Fibroblast of skin of right biceps (primary cell): ENCODE measurements at places on chromosomes 4 and X.

DNA sequence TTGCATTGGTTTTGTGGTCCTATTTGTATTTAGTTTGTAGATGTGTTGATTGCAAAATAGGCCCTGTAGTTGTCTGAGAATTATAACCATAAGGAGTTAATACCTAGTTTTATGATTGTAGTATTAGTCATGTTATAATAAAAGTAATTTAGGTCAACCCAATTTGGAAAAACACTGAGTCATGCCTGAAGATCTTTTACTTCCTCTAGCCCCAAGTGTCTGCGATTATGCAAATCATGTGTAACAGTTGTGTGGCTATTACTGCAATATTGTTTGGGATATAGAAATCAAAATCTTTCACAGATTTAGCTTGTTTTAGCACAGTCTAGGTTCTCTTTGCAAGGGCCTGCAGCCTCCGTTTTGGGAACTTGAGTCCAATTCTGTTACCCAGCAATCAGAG, 12.6 kb downstream of the SRD5A3 start:
- DNase-seq: peak; percentile 86

DNA sequence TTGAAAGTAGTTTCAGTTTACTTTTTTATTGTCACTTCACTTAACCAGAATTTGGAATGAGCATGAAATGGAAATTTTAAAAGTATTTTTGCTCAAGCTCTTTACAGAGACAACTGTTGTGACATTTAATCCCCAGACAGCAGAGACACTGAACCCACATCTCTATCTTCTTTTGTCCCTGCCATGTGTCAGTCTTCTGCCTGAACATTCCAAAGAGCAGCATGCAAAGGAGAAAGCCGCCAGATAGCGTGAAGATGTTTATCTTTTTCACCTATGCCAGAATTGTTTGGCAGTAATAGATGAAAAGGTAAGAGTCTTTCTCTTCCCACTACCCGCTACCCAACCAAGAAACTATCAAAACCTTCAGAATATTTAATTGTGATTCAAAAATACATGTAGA, 46.8 kb downstream of the NDNF start:
- no peak for DNase-seq

DNA sequence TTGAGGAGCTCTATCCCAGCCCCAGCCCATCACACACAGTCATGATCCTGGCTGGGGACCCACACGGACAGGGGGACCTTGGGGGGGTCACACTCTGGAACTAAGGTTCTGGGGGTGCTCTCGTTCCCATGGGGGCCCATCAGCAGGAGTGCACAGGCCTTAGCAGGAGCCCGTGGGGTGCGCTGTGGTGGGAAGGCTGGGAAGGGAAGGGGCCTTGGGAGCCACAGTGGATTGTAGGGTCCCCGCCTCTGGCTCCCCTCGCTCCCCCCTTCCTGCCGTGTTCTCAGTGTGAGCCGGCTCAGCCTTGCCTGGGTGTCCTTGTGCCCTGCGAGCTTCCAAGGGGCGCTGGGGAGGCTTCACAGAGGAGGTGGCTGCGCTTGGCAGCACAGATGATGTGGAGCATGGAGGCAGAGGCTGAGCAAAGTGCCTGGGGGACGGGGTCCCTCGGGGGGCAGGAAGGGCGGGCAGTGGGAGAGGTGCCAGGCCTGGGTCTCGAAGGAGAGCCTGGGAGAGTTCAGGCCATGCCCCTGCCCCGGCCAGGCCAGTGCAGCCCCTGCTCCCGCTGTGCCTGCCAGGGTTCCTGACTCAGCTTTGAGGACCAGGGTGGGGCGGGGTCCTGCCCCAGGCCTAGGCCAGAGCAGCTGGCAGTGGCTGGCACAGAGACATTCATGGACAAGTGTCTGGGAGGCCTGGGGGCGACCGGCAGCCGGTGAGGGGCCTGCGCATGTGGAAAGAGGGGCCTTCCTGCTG, 5.5 kb upstream of the HGFAC start:
- no peak for DNase-seq

DNA sequence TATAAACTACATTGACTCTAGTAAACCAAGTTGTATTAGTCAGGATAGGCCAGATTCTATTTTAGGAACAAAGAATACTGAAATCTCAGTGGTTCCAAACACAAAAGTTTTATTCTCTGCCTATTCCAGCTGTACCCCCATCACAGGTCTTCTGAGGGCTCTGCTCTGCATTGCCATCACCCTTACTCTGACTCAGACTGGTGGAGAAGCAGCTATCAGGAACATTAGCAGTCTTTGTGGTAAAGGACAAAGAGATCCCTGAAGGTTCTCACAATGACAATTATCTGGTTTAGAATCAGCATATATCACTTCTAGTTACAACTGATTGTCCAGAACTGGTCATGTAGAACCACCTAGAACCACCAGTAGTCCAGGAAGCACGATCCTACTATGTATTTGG, 251.1 kb downstream of the GLUD2 start:
- DNase-seq: no peak
